Stimulated activated CD8-positive, alpha-beta memory T cell treated with anti-CD3 and anti-CD28 coated beads, Interleukin-7, amount 100 ng/mL, for 48 hours (primary cell): ENCODE measurements at places on chromosomes 2 and 18.

DNA sequence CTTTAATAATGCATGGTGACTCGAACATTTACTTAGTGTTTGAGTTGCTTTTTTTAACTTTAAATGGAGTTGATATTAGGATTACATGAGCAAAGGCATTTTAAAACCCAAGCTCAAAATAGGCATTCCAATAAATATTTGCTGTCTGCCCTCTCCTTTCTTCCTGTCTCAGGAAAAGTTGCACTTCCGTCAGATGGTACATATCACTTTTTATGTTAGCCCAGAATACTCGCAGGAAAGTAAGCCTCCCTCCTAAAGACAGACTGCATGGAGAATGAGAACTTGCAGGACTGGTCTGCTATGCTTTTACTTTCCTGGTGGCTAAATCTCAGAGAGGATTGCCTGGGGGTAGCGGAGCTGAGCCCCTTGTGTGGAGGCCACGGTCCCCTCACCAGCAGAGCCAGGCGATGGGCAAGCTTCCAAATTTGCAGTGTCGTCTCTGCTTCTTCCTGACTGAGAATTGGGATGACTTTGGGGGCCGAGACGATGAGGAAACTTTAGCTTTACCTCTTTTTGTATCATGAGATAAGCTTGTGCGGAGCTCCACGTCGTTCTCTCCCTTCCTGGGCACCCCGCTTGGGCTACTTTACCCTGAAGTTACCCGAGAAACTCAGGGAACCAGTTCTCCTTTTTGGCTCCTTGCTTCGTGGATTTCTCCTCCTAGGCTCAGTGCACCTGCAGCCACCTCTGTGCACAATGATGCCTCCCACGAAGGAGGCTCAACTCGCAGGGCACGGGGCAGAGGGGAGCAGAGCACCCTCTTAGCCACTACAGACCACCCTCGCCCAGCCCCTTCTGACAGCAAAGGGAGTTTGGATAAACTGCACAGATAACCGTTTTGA, 223.3 kb downstream of the SH3RF3 start:
- no peak for DNase-seq

- no peak for DNase-seq
Measured at GRCh38 chr2:120743657-120744056, 8.0 kb downstream of the GLI2 start.

DNA sequence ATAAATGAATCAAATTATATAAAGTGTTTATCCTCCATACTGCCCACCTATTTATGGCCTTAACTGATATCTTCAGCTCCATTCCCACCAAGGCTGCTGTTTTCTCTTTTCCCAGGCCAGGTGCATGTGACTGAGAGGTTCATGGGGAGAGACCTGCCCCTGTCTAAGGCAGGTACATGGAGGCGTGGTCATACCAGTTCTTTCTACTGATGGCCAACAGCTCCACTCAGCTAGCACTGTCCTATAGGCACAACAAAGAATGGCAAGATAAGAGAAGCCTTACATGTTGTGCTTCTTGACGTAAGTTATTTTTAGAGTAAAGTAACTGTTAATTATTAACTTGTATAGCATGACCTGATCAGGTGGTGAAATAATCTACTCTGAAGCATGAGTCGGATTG, 16.8 kb downstream of the AKAIN1 start:
- DNase-seq, result no peak

DNA sequence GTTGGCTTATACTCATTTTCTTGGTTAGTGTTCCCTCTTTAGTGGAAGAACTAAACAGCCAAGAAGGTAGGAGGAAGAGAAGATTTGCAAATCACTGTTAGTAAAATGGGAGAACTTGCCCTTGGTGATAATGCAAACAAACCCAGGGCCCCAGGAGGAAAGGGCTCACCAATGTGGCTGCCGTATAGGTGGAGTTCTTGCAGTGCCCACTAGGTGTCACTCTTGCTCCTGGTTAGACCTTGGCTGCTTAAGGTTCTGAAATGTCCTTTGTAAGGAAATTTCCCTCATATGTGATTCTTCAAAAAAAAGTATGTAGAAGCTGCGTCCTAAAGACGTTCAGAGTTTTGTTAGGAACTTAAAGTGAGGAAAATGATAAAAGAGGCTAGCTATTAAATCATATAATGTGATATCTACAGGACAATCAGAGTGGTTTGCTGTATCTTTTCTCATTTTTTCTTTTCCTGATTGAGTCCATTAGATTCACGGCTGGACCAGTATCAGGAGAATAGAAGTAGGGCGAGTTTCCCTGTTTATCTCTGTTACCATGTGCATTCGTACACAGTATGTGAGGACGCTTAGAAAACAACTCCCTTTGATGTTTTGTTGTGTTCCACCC, 48.6 kb downstream of the RPIA start:
- peak; percentile 41 for DNase-seq

- no peak for DNase-seq
Measured at GRCh38 chr18:78673516-78674321, 305.9 kb upstream of the SALL3 start.

DNA sequence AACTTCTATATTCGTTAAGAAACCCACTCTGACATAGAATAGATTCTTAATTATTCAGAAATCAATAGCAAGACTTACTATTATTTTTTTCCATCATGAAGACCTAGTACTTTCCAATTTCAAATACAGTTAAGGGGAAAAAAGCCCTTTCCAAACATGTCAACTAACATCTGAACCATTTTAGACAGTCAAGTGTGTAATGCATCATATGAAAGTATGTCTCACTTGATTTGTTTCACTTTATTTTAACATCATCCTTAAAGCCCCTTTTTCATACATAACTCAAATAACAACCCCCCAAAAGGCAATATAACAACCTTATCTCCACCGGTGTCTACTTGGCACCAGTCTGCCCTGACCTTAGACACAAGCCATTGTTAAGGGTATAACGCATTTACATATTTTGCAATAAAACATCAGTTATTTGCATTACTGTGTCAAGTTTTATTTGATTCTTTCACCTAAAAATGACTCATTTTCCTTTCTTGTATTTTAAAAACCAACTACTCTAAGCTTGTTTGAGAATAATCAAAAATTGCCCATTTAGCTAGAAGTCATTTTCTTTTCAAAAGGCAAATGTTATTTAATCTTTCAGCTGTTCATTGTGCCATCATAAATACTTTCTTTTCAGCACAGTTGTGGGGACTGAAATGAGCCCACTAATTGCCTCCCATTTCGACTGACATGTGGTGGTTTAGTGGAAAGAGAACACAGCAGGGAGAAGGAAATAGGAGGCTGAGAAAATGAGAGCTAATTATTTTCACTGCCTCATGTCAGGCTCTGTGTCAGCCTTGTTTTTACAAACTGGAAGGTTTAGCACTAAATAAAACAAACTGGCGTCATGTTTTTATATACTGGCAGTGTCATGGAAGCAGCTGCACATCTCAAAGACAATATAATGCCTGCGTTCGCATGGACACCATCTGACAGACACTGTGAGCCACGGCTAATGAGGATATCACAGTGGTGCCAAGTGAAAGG, 104.7 kb upstream of the CDCA7 start:
- no peak for DNase-seq

GRCh38 chr2:88144914-88145497, 17.1 kb upstream of the FABP1 start:
- no peak for DNase-seq

DNA sequence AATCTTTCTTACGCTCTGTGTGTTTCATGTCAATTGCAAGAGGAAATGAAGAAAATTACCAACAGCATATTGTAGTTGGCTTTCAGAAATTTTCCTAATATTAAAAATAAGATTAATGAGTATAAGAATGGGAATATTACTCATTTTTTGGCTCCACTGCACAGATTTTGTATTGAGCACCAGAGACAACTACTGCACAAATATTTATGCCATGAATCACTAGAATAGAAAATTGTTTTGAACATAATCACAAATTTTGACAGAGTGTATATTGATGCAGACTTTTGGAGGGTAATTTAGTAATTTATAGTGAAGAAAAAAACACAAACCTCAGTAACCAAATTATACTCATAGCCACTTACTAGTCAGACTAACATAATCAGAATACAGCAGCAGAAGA, 118.3 kb downstream of the DOK6 start:
- DNase-seq, result no peak

- DNase-seq, result no peak
Measured at GRCh38 chr2:122960759-122961641, 1064.1 kb upstream of the CNTNAP5 start.

- peak; percentile 50 for DNase-seq
Measured at GRCh38 chr2:64325852-64326577, 127.9 kb upstream of the LGALSL start.

DNA sequence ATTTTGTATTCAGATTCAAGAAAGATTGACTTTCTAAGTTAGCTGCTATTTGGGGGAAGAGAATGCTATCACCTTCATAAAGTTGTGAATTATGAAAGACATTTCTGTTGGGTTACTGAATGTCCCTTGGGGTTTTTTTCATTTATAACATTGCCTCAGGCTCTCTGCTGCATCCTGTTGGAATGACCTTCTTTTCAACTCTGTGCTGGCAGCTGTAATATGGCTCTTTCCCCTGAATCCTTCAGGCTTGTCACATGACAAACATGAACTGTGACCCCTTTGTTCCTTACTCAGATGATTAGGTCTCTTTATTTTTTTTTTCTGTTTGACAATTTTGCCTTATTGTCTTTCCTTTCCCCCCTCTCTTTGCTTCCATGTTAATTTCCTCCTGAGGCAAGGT, 159.8 kb downstream of the TAF4B start:
- DNase-seq, result no peak

DNA sequence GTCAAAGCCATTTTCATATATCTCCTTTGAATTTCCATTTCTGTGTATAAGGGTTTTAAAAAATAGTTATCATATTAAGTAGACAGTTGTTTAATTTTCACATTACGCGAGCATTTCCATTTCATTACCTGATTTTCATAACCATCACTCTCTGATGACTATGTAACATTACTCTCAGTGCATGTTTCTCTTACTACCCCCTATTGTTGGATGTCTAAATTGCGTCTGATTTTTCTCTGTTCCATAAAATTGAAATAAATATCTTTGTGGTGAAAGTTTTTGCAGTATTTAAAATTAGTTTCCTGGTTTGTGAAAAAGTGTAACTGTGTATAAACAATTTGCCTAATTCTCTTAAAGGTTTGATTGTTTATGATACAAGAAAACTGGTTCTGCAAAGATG, 123.8 kb downstream of the MYO1B start:
- no peak for DNase-seq
